Activated B cell treated with CpG ODN at 0.5 μM for 24 hours (primary cell): ENCODE measurements at places on chromosomes 11 and 22.

DNA sequence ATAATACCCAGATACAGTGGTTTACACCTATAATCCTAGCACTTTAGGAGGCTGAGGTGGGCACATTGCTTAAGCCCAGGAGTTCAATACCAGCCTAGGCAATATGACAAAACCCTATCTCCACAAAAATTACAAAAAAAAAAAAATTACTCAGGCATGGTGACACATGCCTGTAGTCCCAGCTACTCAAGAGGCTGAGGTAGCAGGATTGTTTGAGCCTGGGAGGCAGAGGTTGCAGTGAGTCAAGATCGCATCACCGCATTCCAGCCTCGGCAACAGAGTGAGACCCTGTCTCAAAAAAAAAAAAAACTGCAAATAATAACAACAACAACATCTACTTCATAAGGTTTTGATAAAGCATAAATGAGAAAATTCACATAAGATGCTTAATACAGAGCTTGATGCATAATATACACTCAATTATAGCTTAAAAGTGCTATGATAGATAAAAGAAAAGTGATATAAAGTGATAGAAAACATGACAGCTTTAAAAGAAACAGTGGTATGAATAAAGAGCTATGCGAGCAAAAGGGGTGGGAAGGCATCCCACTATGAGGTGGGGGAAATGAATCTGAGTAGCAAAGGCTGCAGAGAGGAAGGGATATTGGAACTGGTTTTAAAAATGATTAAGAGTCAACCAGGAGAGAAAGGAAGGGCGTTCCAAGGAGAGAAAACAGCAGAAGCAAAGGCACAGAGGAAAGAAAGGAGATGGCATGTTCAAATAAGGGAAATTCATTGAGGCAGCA is 197.6 kb downstream of the KIF18A start:
- H3K4me1 ChIP-seq = no peaks in the 10 kb centered on the region
- DNase-seq = no peak

DNA sequence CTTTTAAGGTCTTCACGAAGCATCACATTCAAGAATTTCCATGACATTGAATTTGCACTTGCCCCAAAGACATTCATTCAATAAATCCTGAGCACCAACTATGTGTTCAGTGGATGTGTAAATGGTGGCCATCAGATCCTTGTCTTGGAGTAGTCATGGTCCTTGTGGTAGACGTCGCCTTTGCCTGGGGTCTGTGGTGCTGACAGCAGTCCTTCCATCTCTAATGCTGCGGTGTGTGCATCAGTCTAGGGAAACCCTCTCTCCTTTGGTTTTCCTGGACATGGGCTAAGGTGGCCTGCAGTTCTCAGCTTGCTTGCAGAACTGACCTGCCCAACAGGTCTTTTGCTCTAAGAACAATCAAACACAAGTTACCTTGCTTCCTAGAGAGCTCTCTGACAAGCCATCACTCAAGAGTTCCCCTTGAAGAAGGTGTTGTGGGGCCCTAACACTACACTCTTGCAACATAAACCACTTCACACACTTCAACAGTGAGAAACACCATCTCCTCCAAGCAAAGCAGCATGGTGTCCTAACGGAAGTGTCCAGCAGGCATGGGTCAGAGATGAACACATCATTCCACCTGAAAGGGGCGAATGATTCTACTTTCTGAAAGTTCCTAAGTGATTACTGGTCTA is 72.1 kb downstream of the BUD13 start:
- no peak overlapping the region for H3K4me3 ChIP-seq
- no peaks in the 10 kb centered on the region for H3K36me3 ChIP-seq
- H3K27me3 ChIP-seq = peaks cover 14% of the 10 kb centered on the region
- H3K4me1 ChIP-seq = no peaks in the 10 kb centered on the region

DNA sequence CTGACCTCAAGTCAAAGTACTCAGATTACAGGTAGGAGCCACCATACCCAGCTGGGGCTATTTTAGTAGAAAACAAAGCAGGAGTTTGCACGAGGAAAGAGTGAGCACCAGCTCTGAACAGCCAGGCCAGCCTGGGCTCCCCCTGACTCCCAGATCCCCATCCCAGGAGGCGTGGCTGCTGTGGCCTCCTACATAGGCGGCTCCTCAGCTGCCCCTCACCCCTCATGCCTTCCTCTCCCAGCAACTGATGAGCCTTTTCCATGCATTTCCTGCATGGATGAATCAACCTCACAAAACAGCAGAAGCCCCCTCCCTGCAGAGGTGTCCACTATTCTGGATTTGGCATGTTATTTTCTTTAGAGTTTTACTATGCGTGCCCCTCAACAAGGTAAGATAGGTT is 10.5 kb upstream of the FLRT1 start:
- H3K36me3 ChIP-seq = no peaks in the 10 kb centered on the region
- no peak overlapping the region for H3K27ac ChIP-seq
- no peak for DNase-seq
- no peak overlapping the region for H3K4me3 ChIP-seq
- H3K4me1 ChIP-seq = no peaks in the 10 kb centered on the region

DNA sequence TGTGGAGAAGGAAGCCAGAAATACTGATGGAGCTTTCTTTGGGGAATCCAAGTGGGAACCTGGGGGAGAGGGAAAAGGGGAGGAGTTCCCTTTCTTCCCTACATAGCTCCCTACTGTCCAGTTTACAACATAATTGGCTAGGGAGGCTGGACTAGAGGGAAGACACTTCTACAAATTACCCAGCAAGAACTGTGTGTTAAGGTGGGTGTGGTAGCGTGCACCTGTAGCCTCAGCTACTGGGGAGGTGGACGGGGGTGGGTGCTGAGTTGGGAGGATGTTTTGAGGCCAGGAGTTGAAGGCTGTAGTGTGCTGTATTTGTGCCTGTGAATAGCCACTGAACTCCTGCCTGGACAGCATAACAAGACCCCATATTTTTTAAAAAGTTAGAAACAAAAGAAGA is 74.0 kb downstream of the NAV2 start:
- H3K27me3 ChIP-seq = peaks cover 9% of the 10 kb centered on the region
- DNase-seq = no peak
- H3K4me3 ChIP-seq = no peak overlapping the region
- H3K27ac ChIP-seq = no peak overlapping the region
- no peaks in the 10 kb centered on the region for H3K36me3 ChIP-seq
- H3K4me1 ChIP-seq = no peaks in the 10 kb centered on the region

DNA sequence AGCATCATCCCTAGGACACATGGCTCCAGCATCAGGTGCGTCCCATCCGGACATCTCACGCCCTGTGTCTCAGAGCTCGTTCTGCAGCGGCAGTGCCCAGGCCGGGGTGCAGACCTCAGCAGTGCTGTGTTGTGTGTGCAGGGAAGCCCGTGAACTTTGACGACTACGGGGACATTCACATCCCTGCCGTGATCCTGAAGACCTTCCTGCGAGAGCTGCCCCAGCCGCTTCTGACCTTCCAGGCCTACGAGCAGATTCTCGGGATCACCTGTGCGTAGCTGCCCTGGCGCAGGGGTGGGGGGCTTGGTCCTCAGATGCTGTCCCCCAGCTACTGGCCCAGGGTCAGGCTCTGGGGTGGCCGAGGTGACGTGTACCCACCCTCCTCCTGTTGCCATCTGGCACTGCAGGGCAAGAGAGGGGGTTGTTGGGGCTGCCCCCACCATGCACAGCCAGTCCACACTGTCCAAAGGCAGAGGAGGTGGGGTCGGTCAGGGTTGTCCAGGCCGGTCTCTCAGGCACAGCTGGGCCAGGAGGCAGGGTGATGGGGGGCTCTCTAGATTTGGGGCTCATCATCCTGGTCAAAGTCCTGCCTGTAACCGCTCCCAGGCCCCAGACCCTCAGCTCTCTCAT is 96.5 kb downstream of the ARHGAP8 start:
- H3K4me1 ChIP-seq = no peaks in the 10 kb centered on the region
- no peak for DNase-seq
- peaks cover 3% of the 10 kb centered on the region for H3K36me3 ChIP-seq
- no peak overlapping the region for H3K27ac ChIP-seq
- H3K4me3 ChIP-seq = no peak overlapping the region

GRCh38 chr11:17927681-17928343 is 85.0 kb downstream of the SERGEF start:
- H3K4me3 ChIP-seq = no peak overlapping the region
- no peaks in the 10 kb centered on the region for H3K27me3 ChIP-seq
- no peak for DNase-seq
- H3K4me1 ChIP-seq = no peaks in the 10 kb centered on the region
- H3K27ac ChIP-seq = no peak overlapping the region

- no peak overlapping the region for H3K27ac ChIP-seq
- H3K36me3 ChIP-seq = no peaks in the 10 kb centered on the region
- peaks cover 26% of the 10 kb centered on the region for H3K27me3 ChIP-seq
- H3K4me1 ChIP-seq = no peaks in the 10 kb centered on the region
- no peak for DNase-seq
Measured at GRCh38 chr22:44524806-44525205, 26.8 kb upstream of the RTL6 start.

DNA sequence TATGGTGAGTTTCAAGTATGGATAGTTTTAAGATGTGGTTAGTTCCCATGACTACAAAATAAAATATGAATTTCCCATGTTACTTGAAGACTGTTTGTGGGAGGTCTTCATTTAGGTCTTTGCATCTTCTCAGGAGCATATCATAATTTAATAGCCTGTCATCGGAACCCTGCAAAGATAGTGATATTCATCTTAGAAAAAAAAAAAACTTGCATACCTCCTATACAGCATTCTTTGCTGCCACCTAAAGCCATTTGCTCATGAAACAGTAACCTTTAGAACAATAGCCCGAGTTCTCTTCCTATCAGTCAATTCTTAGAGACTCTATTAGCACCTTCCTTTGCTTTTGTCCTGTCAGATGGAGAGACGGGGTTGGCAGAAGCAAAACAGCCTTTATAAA is 75.3 kb downstream of the ARFGAP2 start:
- H3K4me1 ChIP-seq = no peaks in the 10 kb centered on the region
- DNase-seq = no peak
- no peak overlapping the region for H3K4me3 ChIP-seq
- no peaks in the 10 kb centered on the region for H3K36me3 ChIP-seq

- H3K4me3 ChIP-seq = no peak overlapping the region
- no peaks in the 10 kb centered on the region for H3K36me3 ChIP-seq
- H3K27ac ChIP-seq = no peak overlapping the region
- H3K4me1 ChIP-seq = no peaks in the 10 kb centered on the region
- H3K27me3 ChIP-seq = peaks cover 1% of the 10 kb centered on the region
- DNase-seq = no peak
Measured at GRCh38 chr11:105144887-105145286, 5.3 kb upstream of the CARD18 start.

GRCh38 chr11:103959279-103959942 is 77.0 kb upstream of the DDI1 start:
- no peak overlapping the region for H3K27ac ChIP-seq
- no peaks in the 10 kb centered on the region for H3K27me3 ChIP-seq
- H3K4me1 ChIP-seq = peaks cover 20% of the 10 kb centered on the region
- DNase-seq = no peak
- no peaks in the 10 kb centered on the region for H3K36me3 ChIP-seq

DNA sequence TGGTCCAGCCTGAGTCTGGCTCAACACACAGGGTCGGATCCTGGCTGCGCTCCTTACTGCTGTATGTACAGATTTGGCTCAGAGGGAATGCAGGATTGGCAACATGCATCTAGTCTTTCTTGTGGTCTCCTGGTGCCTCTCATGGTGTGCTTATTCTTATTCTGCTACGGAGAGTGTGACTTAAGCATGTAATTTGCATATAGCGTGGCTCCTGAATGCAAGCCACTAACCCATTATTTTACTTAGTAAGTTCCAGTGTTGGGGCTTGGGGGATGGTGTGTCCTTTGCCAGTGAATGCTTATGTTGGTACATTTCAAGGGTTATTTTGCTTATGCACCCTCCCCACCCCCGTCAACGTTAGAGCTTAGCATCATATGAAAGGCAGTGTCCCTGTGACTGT is 51.2 kb downstream of the PTPRJ start:
- no peak for DNase-seq
- no peaks in the 10 kb centered on the region for H3K27me3 ChIP-seq
- peaks cover 61% of the 10 kb centered on the region for H3K4me1 ChIP-seq

DNA sequence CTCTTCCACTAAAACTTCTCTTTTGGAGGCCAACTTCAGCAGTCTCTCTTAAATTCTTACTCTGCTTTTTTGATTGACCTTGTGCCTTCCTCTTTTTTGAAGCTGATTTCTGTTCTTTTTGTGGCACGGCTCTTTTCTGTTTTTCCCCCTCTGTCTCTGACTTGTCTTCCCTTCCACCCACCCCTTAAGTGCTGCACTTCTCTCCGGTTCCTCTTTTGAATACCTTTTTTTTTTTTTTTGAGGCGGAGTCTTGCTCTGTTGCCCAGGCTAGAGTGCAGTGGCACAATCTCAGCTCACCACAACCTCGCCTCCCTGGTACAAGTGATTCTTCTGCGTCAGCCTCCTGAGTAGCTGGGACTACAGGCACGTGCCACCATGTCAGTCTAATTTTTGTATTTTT is 211.9 kb downstream of the BLID start:
- H3K4me3 ChIP-seq = peak overlapping the region; percentile 2
- DNase-seq = no peak
- H3K27ac ChIP-seq = peak overlapping the region; percentile 30
- H3K36me3 ChIP-seq = no peaks in the 10 kb centered on the region
- H3K4me1 ChIP-seq = peaks cover 15% of the 10 kb centered on the region

DNA sequence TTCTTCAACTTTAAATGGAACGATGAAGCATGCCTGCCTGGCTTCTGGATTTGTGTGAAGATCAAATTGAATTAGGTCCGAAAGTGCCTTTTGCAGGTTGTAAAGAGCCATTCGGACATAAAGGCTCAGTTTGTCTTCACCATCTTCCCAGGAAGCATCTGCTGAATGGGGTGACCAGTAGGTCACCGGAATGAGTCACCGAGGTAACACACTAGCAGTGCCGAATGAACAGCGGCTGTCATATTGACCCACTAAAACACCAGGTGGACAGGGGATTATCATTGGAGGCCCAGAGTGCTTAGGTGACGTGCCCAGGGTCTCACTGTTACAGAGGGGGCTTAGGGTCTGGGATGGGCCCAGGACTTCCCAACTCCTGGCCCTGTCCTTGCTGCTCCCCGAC is 43.1 kb upstream of the MYH9 start:
- no peaks in the 10 kb centered on the region for H3K27me3 ChIP-seq
- no peaks in the 10 kb centered on the region for H3K36me3 ChIP-seq
- peaks cover 21% of the 10 kb centered on the region for H3K4me1 ChIP-seq
- DNase-seq = no peak

DNA sequence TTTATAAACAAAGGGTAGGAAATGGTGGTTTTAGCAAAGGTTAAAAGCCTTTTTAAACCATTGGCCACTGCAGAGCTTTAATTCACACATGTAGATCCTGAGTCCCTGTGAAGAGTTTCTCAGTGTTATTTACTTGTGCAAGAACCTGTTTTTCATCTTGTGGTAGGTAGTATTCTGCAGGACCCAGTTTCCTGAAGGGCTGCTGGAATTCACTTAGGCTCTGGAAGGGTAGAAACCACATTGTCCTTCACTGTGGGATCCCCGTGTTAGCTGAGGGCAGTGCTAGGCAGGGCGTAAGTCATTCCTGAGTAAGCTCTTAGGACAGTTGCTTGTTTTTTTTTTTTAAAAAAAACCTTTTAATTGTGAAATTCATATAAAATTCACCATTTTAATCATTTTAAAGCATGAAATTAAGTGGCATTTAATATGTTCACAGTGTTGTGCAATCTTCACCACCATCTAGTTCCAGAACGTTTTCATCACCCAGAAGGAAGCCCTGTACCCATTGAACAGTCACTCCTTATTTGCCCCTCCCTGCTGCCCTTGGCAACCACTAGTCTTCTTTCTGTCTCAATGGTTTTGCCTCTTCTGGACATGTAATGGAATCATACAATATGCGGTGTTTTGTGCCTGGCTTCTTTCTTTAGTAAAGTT is 77.7 kb downstream of the C22orf31 start:
- H3K4me3 ChIP-seq = no peak overlapping the region
- peaks cover 10% of the 10 kb centered on the region for H3K27me3 ChIP-seq
- DNase-seq = no peak
- no peaks in the 10 kb centered on the region for H3K36me3 ChIP-seq
- H3K4me1 ChIP-seq = no peaks in the 10 kb centered on the region
- no peak overlapping the region for H3K27ac ChIP-seq

- DNase-seq = peak; percentile 80
- H3K27ac ChIP-seq = peak overlapping the region; percentile 93
- peaks cover 31% of the 10 kb centered on the region for H3K4me1 ChIP-seq
Measured at GRCh38 chr22:37267135-37267587, 15.1 kb upstream of the CYTH4 start.
